Kidney capillary endothelial cell (primary cell): ENCODE measurements at places on chromosomes 12 and 14.
A peak's percentile ranks its signal among the peaks of the same experiment; 100 is the strongest.

GRCh38 chr12:74953697-74954096, 255.9 kb downstream of the KCNC2 start:
- no peak for DNase-seq

DNA sequence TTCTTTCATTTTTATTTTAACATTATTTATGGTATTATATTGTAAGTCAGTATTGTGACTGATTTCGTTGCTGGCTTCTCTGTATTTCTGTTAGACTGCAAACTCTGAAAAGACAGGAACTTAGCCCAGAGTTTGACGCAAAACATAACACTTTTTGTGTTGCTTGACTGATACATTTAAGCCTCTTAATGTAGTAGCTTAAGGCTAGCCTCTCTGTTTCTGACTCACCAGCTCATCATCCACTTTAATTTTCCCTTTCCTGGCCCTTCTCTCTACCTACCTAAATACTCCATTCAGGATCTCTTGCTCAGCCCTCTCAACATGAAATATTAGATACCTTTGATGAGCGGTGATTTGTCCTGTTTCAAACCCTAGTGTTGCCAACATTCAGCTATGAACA, 420.6 kb downstream of the LRFN5 start:
- no peak for DNase-seq

DNA sequence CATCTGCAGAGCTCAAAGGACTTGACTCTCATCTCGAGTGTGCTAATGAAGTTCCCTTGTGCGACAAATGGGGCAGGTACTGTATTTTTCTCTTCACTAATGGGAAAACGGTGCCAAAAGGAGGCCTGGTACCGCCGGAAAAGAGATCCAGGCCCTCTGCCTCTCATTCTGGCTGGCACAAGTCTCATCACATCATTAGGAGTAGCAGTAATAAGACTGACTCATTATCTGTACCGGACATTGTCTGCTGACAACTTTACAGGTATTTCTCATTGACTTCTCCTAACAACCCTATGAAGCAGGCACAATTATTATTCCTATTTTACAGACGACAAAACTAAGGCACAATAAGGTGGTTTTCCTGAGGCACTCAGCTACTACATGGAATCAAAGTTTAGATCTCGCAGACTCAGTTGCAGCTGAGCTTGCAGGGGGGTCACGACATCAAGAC, 668 bp downstream of the APPL2 start:
- peak; percentile 36 for DNase-seq

DNA sequence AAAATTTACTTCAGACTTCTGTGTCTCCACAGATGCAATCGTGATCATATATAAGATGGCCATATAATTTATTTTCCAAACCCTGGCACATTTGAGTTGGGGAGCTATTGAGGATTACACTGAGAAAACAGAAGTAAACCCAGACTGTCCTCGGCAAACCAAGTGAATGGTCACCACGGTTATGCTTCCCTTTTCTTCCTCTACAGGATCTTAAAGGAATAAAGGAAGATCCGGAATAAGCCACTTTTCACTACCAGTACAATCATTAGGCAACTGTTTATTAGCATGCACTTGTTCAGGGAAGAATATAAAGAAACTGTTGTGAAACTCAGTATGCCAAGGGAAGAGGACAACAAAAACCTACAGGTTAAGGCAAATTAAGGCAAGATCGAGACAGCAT, 27.6 kb downstream of the SBNO1 start:
- DNase-seq = no peak

DNA sequence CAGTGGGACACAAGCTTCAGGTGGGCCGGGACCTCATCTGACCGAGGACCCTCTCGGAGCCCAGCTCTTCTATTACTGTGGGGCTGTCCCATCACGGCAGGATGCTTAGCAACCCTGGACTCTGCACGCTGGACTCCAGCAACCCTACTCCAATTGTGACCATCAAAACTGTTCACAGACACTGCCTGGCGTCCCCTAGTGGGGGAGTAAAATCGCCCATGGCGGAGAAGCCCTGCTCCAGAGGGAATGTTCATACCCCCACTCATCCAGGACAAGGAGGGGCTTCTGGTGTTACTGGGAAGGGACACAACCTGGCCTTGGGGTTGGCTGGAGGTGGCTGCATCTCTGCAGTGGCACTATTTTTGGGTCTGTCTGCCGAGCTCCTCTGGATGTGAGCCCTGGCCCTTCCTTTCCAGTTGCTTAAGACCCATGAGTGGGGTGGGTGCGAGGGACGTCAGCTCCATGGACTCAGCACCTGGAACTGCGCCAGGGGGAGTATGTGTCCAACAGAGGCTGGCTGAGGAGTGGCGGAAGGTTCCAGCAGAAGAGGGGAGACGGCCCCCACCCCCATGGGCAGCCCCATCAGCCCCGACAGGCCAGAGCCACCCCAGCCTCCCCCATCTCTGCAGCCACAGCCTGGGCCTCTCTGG, 103.8 kb downstream of the RFLNA start:
- no peak for DNase-seq

GRCh38 chr12:107400686-107401447, 284.7 kb upstream of the PWP1 start:
- peak; percentile 97 for DNase-seq

DNA sequence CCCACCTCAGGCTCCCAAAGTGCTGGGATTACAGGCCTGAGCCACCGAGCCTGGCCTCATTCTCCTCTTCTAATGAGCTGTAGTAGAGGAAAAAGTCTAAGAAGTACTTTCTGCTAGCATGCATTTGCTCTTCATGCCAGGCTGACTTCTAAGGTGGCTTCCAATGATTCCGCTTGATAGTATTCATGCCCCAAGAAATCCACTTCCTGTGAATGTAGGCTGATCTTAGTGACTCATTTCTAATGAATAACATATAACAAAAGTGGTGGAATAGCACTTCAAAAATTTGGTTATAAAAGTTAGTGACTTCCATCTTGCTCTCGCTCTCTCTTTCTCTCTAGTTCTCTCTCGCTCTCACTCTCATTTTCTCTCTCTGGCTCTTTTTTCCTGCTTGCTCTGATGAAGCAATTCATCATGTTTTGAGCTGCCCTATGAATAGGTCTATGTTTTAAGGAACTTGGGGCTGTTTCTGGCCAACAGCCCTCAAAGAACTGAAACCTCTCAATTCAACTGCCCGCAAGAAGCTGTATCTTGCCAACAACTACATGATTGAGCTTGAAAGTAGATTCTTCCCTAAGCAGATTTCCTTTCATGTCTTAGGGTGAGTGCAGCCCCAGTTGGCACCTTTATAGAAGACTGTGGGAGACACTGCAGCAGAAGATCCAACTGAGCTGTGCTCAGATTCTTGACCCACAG, 282.9 kb downstream of the RMST start:
- DNase-seq = no peak

DNA sequence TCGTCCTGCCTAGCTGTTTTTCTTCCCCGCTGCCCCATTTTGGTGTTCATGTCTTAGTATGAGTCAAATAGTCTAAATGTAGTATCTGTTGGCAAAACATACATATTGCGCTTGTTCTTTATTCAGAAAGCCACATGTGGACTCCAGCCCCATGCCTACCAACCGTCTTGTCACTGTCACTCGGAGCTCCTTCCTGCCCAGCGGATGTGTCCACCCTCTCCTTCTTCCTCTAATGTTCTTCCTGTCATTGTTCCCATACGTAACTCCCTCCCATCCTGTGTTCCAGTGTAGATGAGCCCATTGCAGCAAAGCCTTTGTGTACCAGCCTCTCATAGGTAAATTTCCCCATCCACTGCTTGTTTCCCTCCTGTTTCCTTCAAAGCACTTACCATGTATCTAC, 120.5 kb downstream of the TMX1 start:
- peak; percentile 38 for DNase-seq

DNA sequence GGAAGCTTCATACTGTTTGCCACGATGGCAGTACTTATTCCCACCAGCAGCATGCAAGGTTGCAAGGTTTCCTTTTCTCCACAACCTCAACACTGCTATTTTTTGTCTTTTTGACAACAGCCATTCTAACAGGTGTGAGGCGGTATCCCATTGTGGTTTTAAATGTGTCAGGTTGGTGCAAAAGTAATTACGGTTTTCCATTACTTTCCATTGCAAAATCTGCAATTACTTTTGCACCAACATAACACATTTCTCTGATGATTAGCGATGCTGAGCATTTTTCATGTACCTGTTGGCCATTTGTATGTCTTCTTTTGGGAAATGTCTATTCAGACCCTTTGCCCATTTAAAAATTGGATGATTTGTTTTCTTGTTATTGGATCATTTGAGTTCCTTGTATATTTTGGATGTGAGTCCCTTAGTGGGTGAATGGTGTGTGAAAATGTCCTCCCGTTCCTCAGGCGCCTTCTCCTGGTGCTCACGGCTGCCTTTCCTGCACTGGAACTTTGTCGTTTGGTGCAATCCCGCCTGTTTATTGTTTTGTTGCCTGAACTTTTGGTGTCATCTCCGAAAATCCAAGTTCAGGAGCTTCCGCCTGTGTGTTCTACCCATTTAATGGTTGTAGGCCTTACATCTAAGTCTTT, 213.6 kb downstream of the KIF26A start:
- no peak for DNase-seq

DNA sequence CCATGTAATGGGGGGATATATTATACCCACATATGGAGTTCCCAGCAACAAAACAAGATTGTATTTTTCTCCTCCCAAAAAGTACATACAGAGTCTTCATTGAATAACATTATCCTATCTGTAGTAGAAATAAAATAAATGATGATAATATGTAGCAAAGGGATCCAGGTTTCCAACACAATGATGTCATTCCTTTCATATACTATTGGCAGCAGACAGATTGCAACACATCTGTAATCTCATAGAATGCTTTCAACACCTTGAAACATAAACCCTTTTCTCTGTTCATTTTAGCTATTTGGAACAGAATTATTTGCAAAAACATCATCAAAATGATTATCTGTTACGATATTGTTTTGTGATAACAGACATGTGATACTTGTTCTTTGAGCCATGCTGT, 317.6 kb downstream of the DPF3 start:
- no peak for DNase-seq

DNA sequence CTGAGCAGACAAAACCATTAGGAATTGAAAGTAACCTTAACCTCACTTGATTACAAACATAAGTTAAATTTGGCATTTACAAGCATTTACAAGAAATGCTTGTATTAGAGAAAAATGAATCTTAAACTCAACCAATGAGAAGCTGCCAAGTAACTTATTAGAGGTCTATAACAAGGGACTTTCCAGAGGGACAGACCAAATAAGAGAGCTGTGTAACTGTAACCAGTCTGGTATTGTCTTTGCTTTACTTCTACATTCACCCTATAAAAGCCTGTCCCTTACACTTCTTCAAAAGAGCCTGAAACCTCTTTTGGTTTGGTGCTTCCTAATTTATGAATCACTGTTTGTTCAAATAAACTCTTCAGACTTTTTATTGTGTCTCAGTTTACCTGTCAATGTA, 450.0 kb upstream of the FAR2 start:
- DNase-seq = no peak

DNA sequence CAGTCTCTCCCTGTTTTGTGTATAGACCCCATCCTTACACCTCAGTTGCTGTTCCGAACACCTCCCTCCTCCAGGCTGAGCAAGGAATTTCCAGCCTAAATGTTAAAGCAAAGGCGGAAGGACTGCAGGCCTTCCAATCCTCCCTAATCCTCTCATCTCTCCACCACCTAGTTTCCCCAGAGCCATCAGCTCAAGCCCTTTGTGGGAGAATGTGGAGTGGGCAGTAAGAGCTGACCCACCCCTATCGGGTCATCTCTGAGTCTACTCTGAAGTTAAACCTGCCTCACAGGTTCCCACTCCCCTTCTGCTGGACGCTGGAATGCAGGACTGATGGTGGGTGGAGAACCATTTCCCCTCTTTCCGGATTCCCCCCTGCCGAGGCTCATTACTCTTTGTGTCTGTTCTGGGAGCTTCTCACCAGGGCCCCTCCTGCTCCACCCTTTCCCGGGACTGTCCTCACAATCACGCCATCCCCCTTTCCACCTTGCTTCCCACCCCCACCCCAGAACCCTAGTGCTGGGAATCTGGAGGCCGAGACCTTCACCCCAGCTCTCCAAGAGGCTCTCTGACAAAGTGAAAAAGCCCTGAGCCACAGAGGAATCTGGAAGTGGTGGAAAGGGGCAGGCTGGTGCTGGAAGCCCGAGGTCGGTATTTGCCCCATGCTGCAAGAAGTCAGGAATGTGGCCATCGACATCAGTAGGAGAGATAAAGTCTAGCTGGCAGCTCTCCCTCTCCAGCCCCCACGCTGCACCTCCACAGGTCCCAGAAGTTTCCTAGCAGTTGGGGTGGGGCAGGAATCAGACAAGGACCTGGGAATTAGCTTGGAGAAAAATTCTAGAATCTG, 3.3 kb upstream of the KRT18 start:
- no peak for DNase-seq

DNA sequence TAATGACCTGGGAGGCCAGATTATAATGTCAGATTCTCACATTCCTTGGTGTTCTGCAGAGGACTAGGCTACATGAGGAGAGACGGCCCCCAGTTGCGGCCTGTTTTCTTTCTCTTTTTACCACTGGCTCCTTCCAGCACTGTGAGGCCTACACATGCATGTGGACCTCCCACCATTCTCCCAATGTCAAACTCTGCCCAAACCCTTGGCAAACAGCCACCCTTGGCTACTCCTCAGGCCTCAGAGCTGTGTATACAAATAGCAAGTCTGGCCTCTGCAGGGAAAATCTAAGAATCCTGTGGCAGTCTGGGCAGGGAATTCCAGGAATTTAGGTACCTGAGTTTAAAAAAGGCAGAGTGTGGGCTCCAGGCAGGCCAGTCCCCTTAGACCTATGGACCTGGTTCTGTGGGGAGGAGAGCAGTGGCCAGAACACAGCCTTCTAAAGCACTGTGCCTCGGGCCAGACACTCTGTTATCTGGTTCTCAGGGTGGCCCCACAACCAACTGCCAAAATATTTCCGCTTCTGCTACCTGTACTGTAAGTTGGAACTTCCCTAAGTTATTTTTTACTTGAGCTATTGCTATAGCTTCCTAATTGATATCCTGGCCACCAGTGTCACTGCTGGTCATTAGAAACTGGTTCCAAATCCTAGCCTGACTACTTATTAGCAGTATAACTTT, 19.9 kb upstream of the NEDD1 start:
- no peak for DNase-seq

DNA sequence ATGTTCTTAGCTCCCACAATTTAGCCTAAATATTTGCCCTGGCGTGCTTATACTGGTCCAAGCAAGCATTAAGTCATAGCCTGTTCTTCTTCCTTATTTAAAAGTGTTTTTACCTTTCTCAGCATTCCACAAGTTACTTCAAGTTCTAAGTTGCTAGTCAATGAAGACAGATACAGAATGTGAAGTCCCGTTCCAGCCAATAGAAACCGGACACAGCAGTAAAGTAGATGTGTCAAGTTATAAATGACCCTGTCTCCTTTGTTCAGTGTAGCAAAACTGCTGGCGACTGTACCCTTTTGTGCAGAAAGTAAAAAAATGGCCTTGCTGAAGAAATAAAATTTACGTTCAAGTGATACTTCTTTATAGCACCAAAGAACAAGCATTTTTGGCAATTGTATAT, 3.9 kb downstream of the SNAPC1 start:
- DNase-seq = no peak

- DNase-seq = peak; percentile 20
These were observed 223.1 kb downstream of the ANO6 start for GRCh38 chr12:45439039-45439438.

- peak; percentile 49 for DNase-seq
These were observed 182.2 kb upstream of the GRIP1 start for GRCh38 chr12:66860752-66861750.
